Bronchial epithelial cell (primary cell): ENCODE measurements at places on chromosomes 7 and 10. TPM values are rescaled to one million over a fixed set of nuclear protein-coding genes. Genes with fewer than 3 reads are reported as not detected.

GRCh38 chr7:50426280-50427045 is 23.7 kb downstream of the FIGNL1 start:
- DNase-seq = no peak

- peak; percentile 79 for DNase-seq
These were observed 210.1 kb upstream of the INHBA start for GRCh38 chr7:41912851-41913567.

DNA sequence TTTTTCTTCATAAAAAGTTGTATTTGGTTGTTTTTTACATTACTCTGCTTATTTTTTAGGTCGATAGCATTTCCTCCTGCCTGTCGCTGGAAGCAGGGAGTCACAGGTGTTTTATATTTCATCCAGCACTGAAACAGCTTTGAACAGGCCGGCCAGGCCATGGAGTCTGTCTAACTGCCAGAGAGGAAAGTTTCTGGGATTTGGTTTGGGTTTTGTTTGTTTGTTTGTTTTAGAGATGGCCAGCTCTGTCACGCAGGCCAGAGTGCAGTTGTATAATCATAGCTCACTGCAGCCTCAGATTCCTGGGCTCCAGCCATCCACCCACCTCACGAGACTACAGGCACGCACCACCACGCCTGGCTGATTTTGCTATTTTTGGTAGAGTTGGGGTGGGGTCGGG is 23.4 kb downstream of the PROSER2 start:
- DNase-seq = no peak

DNA sequence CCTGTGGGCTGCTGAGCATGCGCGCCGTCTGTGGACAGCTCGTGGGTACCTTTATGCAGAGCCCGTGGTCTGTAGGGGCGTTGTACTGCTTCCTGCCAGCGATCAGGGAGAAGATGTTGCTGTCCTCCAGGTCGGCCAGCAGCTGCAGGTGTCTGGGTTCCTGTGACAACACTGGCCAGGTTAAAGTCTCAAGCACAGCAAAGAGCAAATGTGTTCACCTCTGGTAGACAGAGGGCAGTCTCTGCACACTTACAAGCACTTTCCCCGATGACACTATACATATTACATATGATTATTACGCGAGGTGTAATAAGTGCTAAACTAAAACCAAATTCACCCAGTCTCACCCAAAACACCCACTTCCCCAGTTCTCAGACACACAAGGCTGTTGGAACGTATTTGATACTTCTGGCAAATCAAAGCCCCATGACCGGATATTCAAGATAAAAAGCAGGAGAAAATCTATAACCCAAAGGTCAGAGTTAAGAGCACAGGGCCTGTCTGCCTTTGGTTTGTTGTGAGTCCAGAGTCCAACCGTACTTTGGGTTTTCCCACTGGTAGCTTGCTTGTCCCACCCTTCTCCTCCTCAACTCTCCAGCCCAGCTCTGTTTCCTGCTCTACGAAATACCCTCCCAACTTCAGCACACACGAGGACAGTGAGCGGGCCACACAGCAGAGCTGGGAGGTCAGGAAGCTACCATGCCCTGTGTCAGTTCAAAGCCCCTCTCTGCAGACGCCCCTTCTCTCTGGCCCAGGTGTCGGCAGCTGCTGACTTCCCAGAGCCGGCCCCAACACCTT is 49.7 kb upstream of the DDC start:
- DNase-seq = peak; percentile 13

DNA sequence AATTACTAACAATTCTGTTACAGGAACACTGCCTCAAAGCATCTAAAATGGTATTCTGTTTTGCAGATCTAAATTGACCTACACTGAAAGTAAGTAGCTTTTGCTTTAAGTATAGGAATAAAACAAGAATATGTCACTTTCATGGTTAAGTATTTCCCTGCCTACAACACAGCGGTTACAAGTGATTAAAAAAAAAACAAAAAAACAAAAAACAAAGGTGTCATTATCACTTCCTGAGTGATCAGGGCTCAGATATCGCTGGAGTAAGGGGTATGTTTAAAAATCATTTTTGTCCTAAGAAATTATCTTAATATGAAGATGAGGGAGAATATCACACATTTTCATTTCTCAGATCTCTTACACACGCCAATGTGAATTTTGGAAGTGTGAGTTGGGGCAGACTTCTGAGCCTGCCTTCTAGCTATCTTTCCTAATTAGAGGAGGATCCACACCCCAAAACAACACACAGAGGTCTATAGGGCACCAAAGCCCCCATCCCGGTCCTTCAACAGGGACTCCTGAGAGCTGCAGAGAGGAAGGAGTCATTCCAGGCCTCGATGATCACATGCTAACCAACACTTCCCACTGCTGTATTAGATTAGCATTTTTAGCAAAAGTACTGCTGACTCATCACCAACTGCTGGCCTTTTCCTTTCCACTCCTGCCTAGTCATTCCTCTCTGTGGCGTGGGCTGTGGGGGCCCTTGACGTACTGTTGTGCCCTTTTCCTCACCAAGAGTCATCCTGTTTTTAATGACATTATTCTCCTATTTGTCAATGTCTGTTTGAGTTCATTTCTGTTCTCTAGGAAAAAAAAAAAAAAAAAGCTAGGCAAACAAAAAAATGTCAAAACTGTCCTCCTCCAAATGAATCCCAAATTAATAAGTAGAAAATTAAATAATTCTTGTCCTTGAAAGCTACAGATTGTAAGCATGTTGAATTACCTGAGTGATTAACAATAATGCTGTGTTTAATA is 31.2 kb downstream of the PRTFDC1 start:
- DNase-seq = peak; percentile 86

Gene FAM180A
- 0.26 TPM in 1 of 2 replicates, not detected in the other for total RNA-seq
